ENCODE measurements at places on chromosomes 6 and 20.
A peak's percentile ranks its signal among the peaks of the same experiment; 100 is the strongest.

GRCh38 chr6:140253096-140253495, 878.6 kb upstream of the CITED2 start:
- DNase-seq: peak; percentile 29

DNA sequence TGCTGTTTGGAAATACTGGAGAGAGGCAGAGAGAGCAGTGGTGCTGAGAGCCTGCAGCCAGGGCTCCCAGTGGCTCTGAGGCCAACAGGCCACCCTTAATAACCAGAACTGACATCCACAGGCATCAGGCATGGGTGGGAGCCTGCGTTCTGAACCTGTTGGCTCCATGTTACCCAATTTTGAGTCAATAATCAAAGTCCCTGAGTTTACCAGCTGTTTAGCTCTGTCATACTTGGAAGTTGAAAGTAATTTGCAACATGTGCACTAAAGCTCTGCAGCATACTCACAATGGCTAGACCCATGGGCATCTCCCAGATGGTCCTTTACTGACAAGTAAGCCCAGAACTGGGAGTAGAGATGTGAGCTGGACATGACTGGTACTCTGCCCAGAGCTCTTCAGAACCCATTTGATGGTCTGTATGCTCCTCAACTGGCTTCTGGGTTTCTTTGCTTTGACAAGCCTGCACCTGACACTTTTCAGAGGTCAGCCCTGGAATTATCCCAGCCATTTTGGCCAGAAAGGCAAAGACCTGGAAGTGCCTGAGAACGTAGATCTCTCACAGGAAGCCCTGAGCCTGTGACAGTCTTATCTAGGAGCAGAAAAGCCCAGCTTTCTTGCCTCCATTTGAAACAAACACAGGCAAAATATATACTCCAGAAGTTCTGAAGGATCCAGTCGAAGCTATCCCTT, 122.4 kb upstream of the CITED2 start:
- DNase-seq: no peak

GRCh38 chr6:4359108-4359730, 223.8 kb upstream of the ECI2 start:
- no peak for DNase-seq

- no peak for DNase-seq
These were observed 523.6 kb upstream of the EYS start for GRCh38 chr6:66230591-66230990.

DNA sequence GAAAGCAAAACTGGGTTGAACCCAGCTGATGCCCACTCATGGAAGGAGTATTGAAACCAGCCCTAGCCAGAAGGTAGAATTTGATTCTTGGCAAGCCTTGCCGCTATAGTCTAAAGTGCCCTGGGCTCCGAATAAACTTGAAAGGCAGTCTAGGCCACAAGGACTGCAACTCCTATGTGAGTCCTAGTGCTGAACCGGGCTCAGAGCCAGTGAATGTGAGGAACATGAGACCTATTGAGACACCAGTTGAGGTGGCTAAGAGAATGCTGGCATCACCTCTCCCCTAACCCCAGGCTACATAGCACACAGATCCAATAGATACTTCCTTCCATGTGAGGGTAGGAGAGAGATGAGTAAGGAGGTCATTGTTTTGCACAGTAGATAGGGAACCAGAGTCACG, 3.5 kb upstream of the DEFB110 start:
- DNase-seq: no peak

DNA sequence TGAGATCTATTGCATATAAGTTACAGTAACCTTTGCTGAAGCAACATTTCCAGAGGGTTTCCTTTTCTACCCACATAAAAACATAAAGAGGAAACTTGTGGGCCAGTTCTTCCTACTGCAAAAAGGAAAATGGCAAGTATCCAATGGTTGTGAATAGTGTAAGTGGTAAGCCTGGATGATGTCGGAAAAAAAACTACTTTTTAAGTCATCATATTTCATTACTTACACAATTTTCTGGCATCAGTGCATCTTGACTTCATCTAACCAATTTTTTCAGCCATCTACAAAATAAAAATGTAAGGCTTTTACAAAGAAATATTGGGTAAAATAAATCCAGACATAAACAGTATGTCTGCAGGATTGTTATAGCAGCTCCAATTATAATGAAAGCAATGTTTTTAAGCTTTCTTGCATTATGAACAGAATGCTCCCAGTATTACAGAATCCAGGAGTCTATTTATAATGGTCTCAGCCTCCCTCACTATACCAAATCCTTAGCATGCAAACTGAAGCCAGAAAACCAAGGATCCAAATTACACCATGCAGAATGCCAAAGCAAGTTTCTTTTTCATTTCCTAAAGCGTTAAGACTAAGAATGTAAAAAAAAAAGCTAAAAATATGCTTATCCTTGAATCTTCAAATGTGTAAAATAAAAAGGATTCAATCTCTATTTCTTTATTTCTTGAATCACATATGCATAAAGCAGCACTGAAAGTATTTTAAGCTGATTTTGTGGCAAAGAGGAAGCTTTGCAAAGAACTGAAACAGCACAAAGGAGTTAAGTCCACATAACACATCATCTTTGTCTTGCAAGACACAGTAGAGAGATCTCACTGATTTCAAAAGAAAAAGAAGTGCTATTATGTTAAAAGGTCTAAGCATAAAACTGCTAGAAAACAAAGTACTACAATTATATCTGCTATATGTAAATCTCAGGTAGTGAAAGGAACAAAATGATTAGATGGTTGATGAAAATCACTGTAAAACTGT, 126.8 kb upstream of the HMGCLL1 start:
- no peak for DNase-seq

DNA sequence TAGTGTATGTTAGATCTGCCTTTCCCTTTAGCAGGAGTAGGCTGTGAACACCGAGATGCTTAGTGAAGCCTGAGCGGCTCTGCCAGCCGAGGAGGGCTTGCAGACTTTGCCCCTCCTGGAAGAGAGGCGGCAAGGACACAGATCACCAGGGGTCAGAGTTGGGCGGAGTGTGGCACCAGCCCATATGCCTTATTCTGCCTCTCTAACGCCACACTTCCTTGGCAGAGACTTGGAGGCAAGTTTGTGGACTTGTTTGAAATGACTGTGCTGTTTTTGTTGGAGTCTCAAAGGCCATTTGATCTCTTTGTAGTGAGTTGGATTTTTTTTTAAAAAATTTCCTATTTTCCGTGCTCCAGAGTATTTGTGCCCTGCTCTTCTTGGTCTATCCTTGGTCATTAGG, 44.5 kb upstream of the CLDN20 start:
- DNase-seq: no peak

DNA sequence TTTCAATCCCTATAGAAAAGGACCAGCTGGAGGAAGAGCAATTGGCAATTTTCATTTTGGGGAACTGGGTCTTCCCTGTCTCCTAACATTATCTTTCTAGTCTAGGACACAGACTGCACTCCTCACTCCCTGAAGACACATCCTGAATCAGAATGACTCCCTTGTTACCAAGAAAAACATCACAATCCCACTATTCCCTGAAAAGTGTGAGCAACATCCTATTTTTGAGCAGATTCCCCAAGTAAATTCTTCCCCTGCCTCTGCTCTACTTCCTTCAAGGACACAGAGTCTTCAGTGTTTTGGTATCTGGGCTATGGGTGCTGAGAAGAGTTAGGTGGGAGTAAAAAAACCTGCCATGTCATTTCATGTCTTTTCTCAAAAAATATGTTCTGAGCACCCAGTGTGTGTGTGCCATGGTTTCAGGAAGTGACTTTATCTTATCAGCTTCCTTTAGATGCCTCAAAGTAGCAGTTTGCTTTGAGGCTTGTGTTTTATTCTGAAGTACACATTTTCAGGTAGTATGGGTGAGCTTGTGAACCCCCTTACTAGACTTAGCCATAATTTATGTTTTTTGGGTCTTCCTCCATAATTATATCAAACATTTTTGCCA, 12.4 kb downstream of the LAMA4 start:
- DNase-seq: no peak

DNA sequence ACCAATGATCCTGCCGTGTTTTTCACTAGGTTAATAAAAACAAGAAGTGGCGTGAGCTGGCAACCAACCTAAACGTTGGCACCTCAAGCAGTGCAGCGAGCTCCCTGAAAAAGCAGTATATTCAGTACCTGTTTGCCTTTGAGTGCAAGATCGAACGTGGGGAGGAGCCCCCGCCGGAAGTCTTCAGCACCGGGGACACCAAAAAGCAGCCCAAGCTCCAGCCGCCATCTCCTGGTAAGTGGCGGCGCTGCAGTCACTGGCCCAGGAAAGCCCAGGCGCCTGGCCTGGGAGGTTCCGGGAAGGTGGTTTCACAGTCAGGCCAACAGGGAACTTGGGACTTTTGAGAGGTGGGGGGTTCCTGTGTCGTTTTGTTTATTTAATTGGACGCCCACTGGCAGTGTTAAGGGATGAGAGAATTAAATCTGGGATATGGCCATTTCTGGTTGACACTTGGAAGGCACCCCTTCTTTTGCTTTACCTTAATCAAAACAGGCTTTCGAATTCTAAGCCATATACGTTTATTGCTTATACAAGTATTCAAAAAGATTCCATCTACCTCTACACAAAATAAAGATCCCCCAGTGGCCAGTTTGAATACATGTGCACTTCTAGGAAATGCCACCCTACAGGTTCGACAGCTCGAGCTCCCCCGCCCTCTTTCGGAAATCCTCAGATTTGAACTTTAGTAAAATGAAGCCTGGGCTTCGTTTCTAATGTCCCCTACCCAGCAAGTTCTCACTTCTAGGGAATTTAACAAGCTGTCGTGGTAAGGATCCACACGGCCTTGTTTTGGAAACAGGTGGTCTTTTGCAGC, 138.9 kb downstream of the TMEM242 start:
- DNase-seq: peak; percentile 19

DNA sequence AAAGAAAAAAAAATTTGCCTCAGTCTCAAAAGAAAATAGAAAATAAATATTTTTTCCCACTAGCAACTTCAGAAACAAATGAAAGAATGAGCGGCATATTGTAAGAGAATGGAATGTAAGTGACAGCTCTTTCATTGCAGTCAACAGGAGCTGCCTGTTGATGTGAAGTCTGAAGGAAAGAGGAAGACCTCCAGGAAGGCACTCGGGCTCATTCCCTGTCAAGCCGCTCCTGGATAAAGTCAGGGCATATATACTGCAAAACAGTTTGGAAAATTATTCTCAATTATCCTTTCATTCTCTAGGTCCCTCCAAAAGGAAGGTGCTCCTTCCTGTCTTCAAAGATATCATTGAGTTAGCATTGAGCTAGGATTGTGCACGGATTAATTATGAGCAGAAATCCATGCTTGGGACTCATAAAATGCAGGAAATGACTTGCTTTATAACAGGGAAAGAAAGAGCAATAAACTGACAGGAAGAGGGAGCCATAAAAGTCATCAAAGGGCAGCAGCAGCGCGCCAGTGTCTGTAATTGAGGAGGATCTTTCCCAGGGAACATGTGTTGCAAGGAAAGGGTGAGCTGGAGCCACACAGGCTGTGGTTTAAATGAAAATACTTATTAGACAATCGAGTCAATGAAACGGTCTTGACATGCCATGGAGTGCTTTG, 218.2 kb downstream of the C6orf118 start:
- DNase-seq: peak; percentile 31

GRCh38 chr6:111411046-111411445, 72.0 kb downstream of the REV3L start:
- no peak for DNase-seq

DNA sequence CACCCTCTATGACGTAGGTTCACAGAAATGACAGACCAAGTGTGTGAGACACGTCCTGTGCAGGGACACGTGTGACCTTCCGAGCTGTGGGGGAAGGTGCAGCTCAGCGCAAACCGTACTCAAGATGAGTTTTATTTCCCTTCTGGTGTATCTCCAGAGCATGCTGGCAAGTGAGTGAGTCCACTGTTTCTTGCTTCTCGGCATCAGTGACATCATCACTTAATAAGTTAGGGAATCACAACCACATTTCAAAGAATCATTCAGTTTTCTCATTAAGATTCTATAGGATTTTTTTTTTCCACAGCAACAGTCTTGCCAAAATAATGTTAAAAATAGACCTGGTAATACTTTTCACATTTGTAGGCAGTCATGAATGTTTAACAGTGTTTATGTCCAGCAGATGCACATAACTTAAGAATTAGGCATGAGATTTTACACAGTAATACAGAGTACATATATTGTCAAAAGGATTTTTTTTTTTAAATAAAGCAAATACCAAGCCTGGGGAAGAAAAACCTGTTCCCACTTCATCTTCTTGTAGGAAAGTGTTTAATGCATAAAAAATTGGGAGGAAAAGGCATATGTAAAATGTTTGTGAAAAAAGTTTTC, 417.8 kb downstream of the CDC5L start:
- peak; percentile 93 for DNase-seq

- DNase-seq: no peak
These were observed 41.5 kb downstream of the CD83 start for GRCh38 chr6:14159090-14159489.

DNA sequence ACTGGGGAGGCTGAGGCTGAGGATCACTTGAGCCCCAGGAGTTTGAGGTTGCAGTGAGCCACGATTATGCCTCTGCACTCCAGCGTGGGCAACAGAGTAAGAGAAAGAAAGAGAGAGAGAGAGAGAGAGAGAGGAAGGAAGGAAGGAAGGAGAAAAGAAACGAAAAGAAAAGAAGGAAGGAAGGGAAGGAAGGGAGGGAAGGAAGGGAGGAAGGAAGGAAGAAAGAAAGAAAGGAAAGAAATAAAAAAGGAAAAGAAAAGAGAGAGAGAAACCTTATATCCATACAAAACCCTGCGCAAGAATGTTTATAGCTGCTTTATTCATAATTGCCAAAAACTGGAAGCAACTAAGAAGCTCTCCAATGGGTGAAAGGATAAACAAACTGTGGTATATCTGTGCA, 8.1 kb upstream of the HSPA12B start:
- DNase-seq: no peak

DNA sequence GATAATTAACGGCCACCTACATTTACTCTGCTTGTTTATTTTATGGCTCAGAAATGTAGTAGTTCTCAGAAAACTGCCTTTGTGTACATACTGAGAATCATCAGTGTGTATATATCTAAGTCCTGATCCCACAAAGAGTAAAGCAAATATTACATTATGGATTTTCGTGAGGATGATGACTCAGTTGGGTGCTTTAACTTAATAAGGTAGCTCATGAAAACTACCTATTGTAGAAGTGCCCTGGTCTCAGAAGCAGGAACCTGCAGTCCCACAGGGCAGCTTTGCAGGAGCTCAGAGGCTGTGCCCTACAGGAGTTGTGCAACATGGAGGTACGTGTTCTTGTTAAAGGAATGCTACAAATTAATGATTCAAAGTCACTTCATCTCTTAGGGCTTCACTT, 108.2 kb downstream of the PLG start:
- no peak for DNase-seq

DNA sequence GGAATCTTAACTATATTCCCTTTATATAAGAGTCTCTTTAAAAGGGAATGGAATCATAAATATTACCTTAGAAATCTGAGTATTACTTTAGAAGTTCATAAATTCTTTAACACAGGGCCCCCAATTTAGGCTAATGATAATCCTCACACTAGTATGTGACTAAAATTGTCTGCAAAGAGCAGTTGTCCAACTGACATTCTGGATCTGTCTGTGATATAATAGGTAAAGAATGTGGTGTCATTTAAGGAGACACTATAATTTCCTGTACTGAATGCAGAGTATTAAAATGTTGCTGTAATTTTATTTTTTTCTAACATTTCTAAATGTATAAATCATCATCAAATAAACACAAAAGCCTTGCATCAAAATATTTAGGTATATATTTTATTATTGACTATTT, 128.5 kb upstream of the DST start:
- no peak for DNase-seq
